ENCODE measurements at places on chromosomes 1 and 21.

- DNase-seq, result no peak
Measured at GRCh38 chr1:214372092-214372491, 91.1 kb downstream of the SMYD2 start.

GRCh38 chr1:28526886-28527285, 21.0 kb downstream of the RCC1 start:
- DNase-seq, result no peak

DNA sequence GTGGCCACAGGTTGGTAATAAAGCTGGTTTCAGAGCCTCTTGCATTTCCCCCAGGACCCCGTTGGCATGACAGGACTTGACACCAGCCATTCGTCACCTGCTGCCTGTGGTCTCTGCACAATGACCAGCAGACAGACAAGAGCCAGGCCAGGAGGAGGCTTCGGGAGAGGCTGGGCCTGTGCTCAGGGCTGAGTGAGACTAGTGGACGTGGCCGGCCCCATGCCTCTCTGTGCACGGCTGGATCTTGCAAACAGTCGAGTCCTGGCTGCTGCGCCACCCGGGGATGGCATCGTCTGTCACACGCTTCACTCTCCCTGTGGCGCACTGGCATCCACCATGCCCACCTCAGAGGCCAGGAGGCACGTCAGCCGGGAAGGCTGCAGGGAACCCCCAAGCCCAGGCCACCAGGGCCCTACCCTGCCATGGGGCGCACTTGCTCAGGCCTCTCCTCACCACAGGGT, 177.4 kb upstream of the ARHGEF16 start:
- no peak for DNase-seq

- no peak for DNase-seq
Measured at GRCh38 chr1:236904892-236905741, 99.1 kb downstream of the MT1HL1 start.

- no peak for DNase-seq
Measured at GRCh38 chr1:94974824-94975223, 47.9 kb upstream of the CNN3 start.

- DNase-seq, result no peak
Measured at GRCh38 chr1:98077691-98078090, 156.9 kb upstream of the DPYD start.

DNA sequence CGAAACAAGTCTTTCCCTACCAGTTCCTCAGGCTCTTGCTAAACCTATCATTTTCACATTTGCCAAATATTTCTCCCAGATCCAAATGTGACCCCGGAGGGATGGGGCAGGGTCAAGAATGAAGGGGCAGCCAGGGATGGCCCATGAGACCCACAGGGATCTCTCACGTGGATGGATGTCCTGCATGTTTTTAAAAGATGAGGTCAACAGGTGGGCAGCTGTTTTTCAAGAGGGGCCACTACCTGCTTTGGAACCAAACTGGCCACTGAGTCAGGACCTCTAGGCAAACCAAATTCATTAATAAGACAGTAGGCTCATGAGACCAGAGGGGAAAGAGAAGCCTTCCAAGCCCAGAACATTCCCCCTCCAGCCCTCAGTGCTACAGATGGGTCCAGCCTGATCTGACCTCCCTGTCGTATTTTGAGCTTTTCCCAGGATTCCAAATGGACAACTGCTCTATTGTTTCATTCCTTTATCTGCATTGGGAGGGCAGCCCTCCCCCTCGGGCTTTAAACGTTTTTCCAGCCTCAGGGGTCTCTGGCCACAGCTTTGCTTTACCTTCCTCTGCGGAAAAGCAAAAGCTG, 252.5 kb upstream of the IRF2BP2 start:
- DNase-seq, result no peak

DNA sequence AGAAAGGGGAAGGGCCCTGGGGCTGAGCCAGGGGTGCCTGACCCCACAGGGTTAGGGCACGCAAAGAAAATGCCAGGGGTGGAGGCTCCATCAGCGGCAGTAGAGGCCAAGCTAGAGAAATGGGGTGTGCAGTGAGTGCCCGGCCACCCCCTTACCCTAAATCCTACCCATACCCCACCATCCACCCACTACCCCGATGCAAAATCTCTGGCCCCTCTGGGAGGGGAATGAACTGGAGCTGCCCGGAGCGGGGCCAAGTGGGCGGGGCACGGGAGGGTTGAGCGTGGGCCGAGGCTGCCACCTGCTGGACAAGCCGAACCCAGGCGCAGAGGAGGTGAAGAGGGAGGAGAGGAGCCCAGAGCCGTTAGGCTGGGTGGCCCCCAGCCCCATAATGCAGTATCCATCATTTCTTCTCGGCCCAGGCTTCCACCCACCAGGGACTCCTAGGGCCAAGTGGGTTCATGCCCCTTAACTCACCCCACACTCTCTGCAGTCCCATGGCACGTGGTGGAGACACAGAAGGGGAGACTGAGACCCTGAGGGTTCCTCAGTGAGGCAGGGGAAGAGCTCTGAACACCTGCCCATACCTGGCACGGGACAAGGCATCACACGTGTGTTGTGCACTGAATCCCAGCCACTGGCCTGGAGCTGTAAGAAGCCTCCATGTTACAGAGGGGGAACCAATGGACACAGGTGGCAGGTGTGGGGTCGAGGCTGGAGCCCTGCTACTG, 1.4 kb upstream of the C1QC start:
- DNase-seq, result peak; percentile 85

- no peak for DNase-seq
Measured at GRCh38 chr21:33848249-33848953, 67.2 kb downstream of the ATP5PO start.

- DNase-seq, result no peak
Measured at GRCh38 chr21:37405629-37406028, 39.1 kb downstream of the DYRK1A start.

GRCh38 chr1:224357626-224358124, 996 bp downstream of the CNIH4 start:
- DNase-seq, result no peak

GRCh38 chr1:160307118-160307791, 22.3 kb upstream of the PEX19 start:
- DNase-seq, result no peak

GRCh38 chr1:223214261-223214807, 71.3 kb upstream of the TLR5 start:
- no peak for DNase-seq

- DNase-seq, result no peak
Measured at GRCh38 chr1:204225841-204226735, 12.3 kb upstream of the GOLT1A start.

- DNase-seq, result no peak
Measured at GRCh38 chr1:115953180-115953579, 23.1 kb upstream of the SLC22A15 start.

DNA sequence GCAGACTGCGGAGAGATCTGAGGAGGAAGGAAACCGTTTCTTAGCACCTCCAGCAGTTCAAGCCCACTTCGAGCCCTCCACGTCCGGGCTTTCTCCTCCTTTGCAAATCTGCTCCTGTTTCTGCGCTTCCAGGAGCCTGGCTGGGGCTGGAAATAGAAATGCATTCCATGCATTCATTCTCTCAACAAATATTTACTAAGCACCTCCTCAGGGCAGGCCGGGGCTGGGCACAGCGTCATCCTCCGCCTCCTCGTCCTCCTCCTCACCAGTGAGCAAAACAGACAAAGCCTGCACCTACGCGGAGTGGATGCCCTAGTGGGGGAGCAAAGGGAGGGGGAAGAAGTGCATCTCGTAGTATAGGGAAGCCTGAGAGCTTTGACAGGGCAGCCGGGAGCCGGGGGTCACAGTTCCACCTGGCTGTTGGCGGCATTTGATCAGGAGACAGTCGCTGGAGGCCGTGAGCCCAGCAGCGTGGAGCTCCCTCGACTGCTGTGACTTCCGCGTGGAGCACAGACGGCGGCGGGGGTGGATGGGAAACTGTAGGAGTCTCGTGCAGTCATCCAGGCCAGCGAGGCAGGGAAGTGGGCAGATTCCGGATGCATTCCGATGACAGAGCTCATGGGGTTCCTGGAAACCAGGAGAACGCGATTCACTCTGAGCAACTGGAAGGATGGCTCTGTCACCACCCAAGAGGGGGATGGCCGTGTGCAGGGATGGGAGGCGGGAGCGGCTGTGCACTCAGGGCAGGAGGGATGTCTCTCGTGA, 93.5 kb downstream of the SIK1 start:
- DNase-seq, result no peak

DNA sequence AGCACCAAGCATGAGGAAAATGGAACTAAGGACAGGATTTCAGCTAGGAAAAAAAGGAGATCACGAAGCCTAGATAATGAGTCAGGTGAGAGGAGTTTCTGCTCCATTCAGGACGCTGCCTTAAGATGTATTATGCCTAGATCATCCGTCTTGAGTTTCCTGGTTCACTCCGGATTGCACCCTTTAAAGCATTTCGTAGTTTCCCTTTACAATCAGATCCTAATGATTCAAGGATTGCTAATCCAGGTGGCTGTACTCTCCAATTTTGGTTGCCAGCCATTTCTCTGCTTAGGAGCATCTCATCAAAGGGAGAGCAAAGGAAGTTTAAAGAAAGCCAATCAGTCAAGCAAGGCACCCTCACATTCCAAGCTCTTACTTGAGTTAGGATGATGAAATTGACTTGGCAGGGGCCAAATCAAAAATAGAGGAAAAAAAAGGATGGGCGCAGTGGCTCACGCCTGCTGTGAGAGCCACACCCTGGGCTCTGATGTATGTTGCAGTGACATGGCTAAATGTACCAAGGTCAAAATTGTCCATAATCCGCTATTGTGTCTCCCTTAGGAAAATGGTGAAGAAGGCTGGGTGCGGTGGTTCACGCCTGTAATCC, 156.9 kb upstream of the SOD1 start:
- no peak for DNase-seq

- DNase-seq, result no peak
Measured at GRCh38 chr1:2079396-2080085, 29.3 kb downstream of the PRKCZ start.

GRCh38 chr1:63537006-63537405, 13.7 kb downstream of the EFCAB7 start:
- DNase-seq, result no peak

DNA sequence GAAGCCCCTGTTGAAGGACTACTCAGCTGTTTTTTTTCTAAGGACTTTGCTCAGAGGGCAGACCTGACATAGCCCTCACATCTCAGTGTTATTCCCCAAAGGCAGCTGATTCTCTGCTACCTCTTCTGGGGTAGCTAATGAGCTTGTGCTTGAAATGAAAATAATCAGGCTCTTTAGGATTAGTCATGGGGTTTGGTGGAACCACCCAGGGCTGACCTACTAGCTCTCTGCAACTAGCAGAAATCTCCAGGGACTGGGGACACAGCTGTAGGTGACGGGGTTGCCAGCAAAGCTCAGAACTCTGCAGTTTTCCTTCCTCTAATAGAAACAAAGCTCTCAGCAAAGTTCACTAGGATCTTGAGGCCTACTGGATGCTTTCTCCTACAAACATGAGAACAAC, 106.4 kb upstream of the BCL9 start:
- DNase-seq, result no peak

DNA sequence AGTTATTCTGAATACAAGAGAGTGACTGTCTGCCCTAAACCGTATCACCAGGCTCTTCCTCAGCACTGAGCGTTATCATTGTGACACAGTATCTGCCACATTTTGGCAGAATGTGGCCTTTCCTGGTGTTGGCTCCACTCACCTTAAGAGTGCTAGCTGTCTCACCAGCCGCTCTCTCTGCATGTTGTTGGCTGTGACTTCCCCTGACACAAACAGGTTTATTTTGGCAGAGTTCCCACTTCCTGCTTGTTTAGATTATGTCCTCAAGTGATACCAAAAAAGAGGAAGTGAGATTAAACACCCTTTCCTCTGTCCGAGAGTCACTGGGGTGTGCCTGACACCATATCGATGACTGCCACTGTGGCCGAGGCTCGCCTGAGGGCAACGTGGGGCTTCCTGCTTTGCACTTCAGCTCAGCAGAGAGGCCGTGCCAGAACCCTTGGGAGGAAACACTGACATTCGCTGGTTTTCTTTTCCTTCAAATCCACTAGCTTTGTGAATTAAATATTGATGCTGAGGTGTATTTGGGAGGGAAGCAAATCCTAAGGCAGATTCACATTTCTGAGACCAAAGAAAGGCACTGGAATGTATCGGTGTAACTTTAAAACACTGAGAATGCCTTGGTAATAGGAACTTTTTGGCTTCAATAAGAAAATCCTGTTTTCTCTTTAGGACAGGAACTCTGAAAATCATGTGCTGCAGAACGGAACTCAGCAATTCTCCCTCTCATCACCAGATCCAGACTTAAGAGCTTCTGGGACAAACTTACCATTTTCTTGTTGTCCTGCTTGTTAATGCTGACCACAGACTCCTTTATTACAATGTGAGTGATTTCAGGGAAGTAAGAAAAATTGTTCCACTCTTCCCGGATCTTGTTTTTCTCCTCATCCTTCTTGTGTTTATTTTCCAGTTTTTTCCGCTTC, 102.1 kb downstream of the JAK1 start:
- DNase-seq, result peak; percentile 64

DNA sequence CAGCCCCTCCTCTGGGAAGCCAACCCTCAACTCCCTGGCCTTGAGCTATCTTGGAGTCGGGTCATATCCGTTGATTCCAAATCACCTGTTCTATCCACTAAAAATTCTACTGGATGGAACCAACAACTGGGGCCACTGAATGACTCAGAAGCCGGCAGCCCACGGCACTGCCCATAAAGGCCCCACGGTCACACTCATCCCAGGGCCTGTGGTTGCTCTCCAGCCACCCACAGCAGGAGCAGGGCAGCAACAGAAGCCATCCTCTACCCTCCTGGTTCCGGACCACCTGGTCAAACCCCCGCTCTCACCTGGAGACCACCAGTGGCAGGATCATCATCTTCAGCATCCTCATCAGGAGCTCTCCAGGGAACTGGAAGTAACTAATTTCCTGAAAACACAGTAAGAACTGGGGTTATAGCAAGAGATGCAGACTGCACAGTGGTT, 8.4 kb downstream of the SLC1A7 start:
- DNase-seq, result no peak

DNA sequence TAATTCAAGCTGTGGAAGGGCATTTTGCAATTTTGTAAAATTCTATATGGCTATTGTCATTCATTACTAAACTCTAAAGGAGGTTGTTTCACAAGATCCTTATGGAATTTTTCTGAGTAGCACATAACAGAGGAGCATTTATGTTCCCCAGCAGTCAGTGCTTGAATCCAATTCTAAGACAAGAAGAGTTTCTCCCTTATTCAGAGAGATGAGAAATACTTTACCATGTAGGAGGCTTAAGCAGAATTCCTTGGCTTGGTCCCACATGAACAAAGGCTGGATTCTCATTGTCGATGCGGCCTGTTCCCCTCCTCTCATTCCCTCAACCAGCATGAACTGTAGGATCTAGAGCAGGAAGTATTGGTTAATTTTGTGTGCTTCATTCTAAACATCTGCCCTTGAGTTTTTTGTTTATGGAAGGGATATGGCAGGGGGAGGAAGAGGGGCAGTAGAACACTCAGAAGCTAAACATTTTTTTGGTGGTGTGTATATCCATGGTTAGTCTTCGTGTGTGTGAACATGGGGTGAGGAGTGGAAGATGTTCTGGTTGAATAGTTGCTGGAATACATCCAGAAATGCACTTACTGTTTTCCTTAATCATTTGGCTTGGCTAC, 74.3 kb downstream of the LAMC1 start:
- DNase-seq, result no peak

DNA sequence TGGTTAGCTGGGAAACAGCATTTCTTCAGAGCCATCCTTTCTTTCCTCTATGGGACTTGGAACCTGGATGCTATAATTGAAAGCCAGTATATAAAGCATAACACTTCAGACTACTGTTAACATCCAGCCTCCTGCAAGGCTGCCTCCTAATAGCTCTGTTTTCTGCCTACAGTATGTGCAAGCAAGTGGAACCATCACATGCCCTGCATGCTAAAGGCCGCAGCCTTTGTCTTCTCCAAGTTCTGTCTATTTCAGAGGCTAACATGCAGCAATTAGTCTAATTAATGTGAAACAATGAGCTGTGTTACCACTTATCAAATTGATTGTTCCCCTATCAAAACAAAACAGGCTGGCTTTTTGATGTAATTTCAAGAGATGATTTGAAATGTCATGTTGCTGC, 82.7 kb upstream of the ESRRG start:
- no peak for DNase-seq

Measured in tibial nerve (tissue), 4 donors.